Activated CD4-positive, alpha-beta T cell treated with anti-CD3 and anti-CD28 coated beads, Interleukin-2, amount 50 U/mL, for 24 hours (primary cell): ENCODE measurements at places on chromosomes 4 and X.

DNA sequence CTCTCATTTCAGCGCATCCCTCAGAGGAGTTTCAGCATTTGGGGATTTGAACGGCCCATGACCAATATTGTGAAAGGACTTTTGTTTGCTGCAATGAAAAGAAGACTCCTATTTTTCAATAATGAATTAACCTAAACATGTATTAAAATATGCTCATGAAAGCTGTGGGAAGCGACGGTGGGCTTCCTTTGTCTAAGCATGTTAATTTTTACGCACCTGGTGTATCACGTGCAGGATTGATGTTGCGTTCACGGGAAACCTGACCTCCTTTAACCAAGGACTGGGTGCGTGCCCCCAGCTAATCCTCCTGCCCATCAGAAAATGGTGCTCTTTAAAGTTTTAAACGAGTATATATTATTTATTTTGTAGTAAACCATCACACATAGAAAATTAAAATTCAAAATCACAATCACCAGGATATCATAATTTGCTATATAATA lies 590 bp upstream of the CCDC110 start:
- DNase-seq: no peak

- no peak for DNase-seq
Observed at GRCh38 chr4:4923201-4923600, 63.7 kb downstream of the MSX1 start.

- DNase-seq: no peak
Observed at GRCh38 chrX:103107836-103108235, 14.9 kb upstream of the NXF3 start.

- no peak for DNase-seq
Observed at GRCh38 chr4:21476757-21477156, 471.8 kb downstream of the KCNIP4 start.

GRCh38 chr4:7190691-7191545 lies 1.4 kb upstream of the SORCS2 start:
- no peak for DNase-seq

DNA sequence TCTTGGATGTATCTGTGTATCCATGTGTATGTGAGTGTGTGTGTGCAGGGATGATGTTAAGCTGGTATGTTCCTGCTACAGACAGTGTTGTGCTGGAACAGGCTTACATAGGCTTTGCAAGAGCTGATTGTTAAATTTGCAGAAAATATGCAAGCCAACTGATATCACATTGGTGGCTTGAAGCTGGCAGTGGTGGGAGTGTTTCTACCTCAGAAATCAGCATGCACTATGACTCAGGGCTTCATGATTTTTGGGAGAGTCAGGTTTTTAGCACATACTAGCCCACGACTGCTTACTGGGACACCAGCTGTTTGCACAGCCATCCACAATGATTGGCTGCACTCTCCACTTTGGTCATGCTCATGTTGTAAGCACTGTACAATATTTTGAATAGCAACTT lies 261.8 kb downstream of the DHX15 start:
- DNase-seq: no peak

DNA sequence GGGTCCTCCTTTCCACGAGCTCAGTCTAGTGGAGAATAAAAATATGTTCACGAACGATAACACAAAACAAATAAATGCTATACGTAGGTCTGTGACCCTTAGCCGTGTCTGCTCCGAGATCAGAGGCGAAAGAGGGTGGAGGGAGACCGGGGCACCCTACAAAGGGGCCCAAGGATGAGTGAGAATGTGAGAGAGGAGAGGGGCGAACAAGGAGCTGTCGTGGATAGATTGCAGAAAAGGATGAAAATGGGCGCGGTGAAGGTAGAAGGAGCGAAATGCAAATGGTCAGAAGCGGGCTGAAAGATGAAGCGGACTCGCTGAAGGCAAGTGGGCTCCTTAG lies 6.2 kb upstream of the ZBTB33 start:
- DNase-seq: no peak

DNA sequence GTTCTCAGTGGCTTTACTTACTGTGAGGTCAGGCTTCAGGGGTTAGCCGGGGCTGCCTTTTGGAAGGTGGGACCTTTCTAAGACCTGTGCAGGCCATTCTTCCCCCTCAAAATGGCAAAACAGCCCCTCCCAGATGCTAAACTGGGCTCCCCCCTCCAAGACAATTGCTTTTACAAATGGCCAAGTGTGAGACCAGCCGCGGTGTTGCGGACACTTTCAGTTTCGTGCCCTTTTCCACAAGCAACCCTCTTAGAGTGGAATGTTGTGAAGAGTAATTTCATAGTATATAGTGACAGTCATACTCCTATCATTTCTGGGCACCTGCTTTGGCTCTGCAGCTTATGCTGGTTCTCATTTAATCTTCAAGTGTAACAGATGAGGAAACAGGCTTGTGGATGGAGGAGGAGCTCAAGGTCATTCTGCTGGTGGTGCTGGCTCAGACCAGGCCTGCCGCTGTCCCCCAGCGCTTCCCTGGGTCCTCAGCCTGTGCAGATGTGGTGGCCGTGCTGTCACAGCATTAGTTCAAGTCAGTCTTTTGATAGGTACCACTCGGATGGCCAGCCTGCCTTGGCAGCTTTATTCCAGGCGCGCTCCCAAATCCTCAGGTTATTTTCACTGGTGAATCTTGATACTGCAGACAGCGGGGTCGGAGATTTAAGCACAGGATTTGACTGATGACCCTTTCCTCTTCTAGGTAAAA lies 55.0 kb upstream of the TADA2B start:
- no peak for DNase-seq
